Left forelimb (tissue), 1 donor: ENCODE measurements at places on chromosomes 5 and 9.

GRCh38 chr5:38816083-38817030 is 29.5 kb upstream of the OSMR start:
- no peak for DNase-seq

GRCh38 chr5:95823738-95824609 is 1.4 kb upstream of the GLRX start:
- DNase-seq: no peak

GRCh38 chr9:118954857-118955256 is 414.4 kb downstream of the BRINP1 start:
- no peak for DNase-seq

GRCh38 chr9:1267141-1267570 is 217.0 kb downstream of the DMRT2 start:
- no peak for DNase-seq

DNA sequence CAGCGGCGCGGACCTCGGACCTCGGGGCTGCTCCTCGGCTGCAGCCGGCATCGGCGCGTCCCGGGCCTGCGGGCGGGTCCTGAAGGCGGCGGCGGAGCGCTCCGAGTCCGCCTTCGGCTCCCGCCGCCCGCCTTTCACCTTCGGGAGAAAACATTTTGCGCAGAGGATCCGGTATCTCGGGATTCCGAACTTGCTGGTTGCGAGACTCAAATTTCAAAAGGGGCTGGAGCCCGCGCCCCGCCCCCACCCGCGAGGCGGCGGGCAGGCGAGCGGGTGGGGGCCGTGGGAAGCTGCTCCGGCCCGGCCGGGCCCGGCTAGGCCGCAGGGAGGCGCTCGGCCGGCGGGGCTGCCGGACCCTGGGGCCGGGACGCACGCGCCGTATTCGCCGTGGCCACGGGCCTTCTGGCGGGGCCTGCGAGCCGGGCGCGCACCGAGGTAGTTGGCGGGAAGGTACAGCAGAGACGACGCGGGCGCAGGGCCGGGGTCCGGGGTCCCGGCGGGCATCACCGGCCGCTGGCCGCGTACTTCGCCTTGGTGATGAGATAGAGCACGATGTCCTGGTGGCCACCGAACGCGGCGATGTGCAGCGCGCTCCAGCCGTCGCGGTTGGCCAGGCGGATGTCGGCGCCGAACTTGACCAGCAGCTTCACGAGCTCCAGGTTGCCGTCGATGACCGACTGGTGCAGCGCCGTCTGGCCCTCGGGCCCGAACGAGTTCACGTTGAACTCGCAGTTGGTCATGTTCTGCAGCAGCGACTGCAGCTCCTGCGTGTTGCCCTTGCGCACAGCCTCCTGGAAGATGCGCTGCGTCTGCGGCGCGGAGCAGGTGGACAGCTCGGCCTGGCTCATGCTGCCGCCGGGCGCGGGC is 757 bp downstream of the NRARP start:
- DNase-seq: peak; percentile 74
